AG08395 (cell line): ENCODE measurements at places on chromosomes 5 and 9.
A peak's percentile ranks its signal among the peaks of the same experiment; 100 is the strongest.

- DNase-seq, result no peak
Measured at GRCh38 chr5:54017580-54017979, 292.8 kb downstream of the ARL15 start.

GRCh38 chr5:138408023-138408422, 30.8 kb upstream of the REEP2 start:
- DNase-seq, result no peak

DNA sequence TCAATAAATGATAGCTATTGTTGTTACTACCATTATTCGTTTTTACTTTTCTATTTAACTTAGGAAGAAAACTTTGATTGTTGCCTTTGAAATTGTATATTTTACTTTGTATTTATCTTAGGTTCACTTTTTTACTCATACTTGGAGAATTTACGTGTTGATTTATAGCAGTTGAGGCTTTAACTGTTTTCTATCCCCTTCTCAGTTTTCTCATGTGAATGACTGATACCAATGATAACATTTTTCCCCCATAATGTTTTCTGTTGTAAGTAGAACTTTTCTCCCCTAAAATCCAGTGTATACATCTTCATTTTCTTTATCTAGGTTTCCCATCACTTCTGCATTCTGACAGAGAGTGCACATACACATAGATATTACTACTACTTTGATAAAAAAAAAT, 54.4 kb downstream of the FSD1L start:
- no peak for DNase-seq

DNA sequence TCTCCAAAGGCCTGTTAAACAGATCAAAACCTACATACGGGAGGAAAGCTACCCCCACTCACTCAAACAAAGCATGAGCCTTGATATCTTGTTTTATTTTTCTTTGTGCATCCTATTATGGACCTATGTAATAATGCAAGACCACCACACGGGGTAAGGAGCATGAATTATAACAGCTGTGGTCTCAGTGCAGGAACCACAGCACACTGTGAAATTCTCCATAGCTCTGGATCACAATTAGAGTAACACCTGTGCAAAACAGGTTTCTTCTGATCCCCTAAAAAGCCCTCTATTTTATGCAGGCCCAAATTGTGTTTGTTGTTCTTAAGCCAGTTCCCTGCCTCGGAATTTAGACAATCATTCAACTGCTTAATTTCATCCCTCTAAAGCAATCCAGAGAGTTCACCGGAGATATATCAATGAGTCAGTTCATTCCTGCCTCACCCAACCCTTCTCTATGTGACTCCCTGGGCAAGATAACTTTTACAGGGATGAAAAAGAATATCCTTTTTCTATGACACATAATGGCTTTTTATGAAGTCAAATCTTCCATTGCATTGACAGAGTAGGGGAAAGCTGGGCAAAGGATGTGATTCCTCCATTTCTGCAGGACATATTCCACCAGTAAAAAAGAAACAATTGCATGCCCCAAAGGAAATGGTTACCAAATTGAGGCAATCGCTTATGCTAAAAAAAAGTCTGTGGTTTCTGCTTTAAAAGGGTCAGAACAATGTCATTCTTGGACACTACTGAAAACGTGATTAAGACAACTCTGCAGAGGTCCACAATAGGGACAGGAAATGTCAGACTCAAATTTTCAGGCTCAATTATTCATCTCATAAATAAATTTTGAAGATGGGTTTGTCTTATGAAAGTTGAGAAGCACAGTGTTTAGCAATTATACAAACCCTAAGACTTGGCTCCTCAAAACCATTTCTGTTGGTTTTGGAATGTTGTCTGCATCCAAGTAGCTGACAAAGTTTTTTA, 41.6 kb upstream of the FST start:
- DNase-seq, result peak; percentile 58

- DNase-seq, result no peak
Measured at GRCh38 chr5:111261610-111262009, 37.4 kb downstream of the CAMK4 start.

DNA sequence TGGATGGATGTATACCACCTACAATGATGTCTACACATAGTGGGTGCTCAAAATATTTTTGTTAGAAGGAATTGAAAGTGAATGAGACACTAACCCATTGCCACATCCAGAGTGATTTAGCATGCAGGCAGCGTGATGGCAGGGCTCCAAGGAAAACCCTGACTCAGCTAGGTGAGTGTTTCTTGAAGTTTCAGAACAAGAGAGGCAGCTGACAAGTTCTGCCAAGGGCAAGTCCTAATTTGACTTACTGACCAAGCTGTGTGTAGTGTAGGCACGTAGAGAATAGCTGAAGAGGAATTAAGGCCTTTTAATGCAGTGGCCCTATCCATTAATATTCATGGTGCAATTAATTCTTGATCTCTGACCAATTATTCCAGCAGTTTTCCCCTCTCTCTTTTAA, 107.8 kb upstream of the ATP10B start:
- no peak for DNase-seq

- DNase-seq, result no peak
Measured at GRCh38 chr5:98968056-98968564, 39.3 kb upstream of the CHD1 start.

DNA sequence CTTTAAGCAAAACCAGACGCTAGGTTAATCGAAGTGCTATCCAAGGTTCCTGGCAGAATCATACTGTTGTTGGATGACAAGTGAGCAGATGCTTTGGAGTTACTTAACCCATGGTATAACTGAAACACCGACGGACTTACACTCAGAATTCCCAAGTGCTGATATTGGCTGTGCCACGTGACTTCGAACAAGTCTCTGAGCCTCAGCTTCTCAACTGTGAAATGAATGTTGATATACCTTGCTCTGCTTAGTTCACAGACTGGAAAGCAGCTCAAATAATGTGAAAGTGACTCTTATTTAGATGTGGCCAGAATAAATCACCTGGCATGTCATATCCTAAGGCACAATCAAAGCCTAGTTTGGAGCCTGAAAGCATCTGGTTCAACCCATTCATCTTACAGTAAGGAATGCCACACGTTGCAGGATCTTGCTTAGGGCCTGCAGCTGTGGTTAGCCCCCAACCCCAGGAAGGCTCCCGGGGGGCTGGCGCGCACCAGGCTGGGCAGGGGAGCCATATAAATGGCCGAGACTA, 759 bp downstream of the GEMIN5 start:
- DNase-seq, result no peak

- no peak for DNase-seq
Measured at GRCh38 chr5:117892360-117892759, 1096.0 kb downstream of the DTWD2 start.

DNA sequence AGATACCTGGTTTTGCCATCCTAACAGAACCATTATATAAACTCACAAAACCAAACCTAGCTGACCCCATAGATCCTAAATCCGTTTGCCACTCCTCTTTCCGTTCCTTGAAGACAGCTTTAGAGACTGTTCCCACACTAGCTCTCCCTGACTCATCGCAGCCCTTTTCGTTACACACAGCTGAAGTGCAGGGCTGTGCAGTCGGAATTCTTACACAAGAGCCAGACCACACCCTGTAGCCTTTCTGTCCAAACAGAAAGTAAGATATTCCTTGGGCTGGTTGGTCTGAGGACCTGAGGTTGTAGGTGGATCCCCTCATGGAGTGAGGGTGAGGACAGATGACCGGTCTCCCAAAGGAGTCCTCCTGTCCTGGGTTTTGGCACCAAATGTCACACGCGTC, 56.7 kb upstream of the NAA35 start:
- no peak for DNase-seq

DNA sequence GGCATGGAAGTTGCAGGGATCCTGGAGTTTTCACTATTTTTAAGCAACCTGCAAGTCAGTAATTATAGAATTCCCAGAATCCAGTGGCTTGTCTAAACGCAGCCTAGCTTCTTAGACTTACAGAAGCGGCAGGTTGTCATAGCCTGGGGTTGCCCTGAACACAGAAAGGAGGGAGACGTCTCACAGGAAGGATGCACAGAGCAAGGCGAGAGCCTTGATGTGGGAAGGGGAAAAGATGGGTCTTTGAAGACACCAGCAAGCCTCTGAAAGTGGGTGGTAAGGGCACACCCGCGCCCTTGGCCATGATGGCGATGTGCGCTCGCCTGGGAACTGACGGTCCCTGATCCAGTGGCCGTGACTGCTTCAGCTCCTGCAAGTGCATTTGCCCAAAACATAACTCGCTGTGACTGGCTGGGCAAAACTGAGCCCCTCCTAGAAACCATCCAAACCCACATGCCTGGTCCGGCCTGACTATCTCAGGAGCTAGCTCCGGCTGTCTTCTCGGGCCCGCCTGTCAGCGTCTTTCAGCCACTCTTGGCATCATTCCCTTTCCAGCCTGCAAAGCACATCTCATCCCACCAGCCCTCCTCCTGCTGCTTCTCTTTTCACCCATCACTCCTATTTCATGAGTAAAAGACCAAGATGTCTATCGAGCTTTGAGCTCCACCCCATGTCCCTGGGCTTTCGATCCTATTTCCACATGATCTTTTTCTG, 17.1 kb downstream of the FBP1 start:
- DNase-seq, result no peak

GRCh38 chr9:118170032-118170955, 466.1 kb downstream of the TLR4 start:
- DNase-seq, result peak; percentile 27

DNA sequence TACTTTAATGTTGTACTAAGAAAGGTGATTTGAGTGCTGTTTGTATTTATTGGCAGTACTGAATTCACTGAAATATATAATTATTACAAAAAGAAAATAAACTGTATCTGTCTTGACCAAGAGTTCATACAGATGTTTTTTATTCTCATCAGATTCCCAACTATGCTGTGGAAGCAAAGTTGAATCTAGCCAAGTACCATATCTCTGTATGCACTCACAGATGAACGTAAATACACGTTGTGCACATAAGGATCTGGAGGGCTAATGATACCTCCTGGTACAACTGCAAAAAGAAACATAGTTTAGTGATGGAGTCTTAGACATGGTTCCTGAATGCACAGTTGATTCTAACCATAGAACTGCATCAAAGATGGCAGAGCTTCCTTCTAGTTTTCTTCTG, 169.4 kb downstream of the CD180 start:
- no peak for DNase-seq

DNA sequence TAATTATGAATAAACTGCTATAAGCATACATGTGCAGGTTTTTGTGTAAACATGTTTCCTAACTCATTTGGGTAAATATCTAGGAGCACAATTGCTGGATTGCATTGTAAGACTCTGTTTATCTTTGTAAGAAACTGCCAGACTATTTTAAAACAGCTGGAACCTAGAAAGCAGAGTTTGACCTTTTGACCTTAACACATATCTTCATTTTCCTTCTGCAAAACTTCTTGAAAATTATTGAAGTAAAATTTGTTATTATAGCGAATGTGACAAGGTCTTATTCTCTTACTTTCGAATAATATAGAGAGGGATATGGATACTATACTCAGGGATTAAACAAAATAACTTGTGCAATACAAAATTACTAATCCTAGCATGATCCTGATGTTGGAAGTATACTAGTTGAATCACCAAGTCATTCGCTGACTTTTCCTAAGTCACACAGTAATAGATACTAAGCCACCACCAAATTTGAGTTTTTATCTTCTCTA, 3.2 kb upstream of the ANXA1 start:
- no peak for DNase-seq

- no peak for DNase-seq
Measured at GRCh38 chr5:132436936-132437335, 53.6 kb downstream of the IRF1 start.

GRCh38 chr9:130186051-130186450, 13.8 kb downstream of the NCS1 start:
- no peak for DNase-seq

GRCh38 chr9:114364134-114365041, 23.4 kb downstream of the AKNA start:
- DNase-seq, result peak; percentile 77

- no peak for DNase-seq
Measured at GRCh38 chr9:122367774-122368460, 2.9 kb upstream of the PTGS1 start.

DNA sequence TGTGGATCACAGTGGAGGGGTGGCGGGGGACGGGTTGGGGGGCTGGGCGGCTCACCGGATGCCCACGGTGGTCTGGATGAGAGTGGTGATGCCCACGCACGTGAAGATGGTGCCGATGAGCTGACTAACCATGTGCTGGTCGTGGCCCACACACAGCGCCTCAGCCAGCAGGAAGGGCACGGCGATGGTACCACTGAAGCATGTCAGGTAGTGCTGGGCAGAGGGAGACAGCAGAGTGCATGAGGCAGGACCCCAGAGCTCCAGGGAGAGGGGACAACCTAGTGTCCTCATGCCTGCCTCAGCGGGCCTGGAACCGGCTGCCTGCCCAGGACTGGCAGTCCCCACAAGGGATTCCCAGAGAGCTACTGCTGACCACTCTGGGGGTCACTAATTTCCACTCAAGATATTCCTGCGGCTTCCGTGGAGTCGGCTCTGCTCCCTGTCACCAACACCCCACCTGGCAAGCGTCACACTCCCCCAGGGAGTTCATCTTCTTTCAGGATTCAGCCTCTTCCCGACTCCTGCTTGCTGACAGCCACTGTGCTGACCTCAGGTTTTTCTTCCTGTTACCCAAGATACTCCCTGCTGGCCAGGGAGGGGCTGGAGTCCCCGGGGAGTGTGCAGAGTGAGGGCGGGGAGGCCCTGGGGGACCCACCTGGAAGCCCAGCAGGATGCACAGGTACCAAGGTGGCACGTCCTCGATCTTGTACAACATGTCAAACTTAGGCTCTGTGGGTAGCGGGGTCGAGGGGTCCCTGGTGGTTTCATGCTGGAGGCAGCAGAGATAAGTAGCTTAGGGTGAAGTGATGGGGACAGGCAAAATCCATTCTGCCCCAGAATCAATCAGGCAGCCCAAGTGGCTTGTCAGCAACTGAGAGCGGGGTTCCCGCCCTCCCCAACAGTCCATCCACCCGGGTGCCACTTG, 998 bp downstream of the SLC23A1 start:
- no peak for DNase-seq

GRCh38 chr5:159210210-159210661, 883 bp upstream of the RNF145 start:
- DNase-seq, result no peak

DNA sequence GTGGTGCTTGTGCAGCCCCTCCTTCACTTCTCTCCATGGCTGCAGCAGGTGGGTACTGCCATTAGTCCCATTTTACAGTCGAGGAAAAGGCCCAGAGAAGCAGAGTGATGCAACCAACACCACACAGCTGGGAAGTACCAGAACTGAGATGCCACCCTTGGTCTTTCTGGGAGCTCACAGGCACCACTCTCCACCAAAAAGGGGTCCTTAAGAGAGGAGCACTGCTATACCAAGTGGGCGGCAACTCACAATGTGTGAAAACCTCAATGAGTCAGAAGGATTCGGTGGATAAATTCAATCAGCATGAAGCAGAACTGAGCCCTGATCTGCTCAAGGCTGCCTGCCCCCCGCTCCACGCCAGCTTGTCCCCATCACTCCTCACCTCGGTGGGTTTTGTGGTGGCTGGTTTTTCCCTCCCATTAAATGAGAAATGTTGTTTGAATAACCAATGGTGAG, 213.7 kb downstream of the FSTL4 start:
- no peak for DNase-seq

GRCh38 chr9:77556396-77556795, 91.7 kb downstream of the GNA14 start:
- peak; percentile 21 for DNase-seq

DNA sequence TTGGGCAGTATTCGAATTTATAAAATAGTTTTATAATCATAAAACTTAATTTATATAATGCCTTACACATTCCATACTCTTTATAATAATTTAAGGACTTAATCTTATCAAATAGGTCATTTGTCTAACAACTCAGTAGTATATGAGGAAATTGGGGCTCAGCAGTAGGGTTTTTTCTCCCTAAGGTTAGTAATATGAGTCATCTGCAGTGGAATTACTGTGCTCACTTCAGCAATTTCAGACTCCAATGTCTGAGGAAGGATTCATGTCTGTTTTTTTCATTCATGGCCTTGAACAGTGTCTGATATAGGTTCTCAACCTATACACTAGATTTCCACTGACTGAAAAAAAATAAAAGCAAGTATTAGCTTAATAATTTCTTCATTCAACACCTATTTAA, 7.4 kb downstream of the DMRTA1 start:
- no peak for DNase-seq
